Brain (organoid and tissue), 16 donors: ENCODE measurements at places on chromosomes 6 and 20. TPM values are rescaled to one million over a fixed set of nuclear protein-coding genes. Genes with fewer than 3 reads are reported as not detected.

XKR7 gene
- 16.0 TPM for polyA plus RNA-seq

RNF39 gene
- not detected for polyA plus RNA-seq

SNAP25 gene
- 237 TPM for polyA plus RNA-seq

OR12D3 gene
- polyA plus RNA-seq = not detected

PTP4A1 gene
- polyA plus RNA-seq = 42.1 TPM

SMIM8 gene
- polyA plus RNA-seq = 9.3 TPM

TMEM200A gene
- 0.42 TPM for polyA plus RNA-seq

GRCh38 chr6:81744131-81744530 lies 8.3 kb downstream of the TENT5A start:
- no peak for DNase-seq

- DNase-seq = no peak
These were observed 297.7 kb upstream of the MANEA start for GRCh38 chr6:95279616-95280015.

- no peak for DNase-seq
These were observed 223.8 kb upstream of the RNF217 start for GRCh38 chr6:124738482-124738881.

GRCh38 chr20:22180244-22180643 lies 404.1 kb downstream of the FOXA2 start:
- DNase-seq = no peak

GRCh38 chr6:6798448-6798860 lies 209.9 kb downstream of the LY86 start:
- DNase-seq = no peak

GRCh38 chr6:108942556-108943492 lies 94.6 kb downstream of the ARMC2 start:
- DNase-seq = no peak

GRCh38 chr20:10876558-10876957 lies 202.8 kb upstream of the JAG1 start:
- no peak for DNase-seq

DNA sequence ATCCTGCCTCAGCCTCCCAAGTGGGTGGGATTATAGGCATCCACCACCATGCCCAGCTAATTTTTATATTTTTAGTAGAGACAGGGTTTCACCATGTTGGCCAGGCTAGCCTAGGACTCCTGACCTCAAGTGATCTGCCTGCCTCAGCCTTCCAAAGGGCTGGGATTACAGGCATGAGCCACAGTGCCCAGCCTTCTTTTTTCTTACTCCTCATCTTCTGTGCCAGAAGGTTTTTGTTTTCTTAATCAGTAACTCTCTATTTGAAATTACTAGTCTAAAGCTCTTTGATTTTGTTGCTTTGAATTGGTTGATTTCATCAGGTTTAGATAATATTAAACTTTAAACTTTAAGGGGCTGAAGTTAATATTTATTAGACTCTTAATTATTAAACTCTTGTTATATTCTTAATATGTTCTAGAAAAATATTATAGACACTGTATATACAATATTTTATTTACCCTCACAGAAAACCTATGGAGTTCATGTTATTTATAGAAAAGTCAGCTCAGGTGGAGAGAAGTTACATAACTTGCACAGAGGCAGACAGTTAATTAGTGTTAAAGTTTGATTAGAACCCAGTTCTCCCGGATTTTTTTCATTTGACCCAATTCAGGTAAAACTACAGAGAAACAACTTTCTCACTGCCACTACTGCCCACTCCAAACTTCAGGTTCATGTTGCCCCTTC lies 177.4 kb upstream of the SGK1 start:
- DNase-seq = no peak

DNA sequence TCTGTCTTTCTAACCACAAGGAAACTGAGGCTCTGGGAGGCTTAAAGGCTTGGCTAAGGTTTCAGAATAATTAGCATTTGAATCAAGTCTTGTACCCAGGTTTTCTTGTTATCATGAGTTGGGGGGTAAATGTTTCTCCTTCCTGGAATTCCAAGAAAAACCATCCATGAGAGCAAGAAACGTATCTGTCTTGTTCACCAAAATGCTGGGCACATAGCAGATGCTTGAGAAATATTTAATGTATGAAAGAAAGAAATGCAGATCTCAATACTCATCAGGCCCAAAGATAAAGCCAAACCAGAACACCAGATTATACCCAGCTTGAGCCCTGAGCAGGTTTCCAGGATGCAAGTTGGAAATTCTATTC lies 164.6 kb downstream of the CLIC5 start:
- no peak for DNase-seq

DNA sequence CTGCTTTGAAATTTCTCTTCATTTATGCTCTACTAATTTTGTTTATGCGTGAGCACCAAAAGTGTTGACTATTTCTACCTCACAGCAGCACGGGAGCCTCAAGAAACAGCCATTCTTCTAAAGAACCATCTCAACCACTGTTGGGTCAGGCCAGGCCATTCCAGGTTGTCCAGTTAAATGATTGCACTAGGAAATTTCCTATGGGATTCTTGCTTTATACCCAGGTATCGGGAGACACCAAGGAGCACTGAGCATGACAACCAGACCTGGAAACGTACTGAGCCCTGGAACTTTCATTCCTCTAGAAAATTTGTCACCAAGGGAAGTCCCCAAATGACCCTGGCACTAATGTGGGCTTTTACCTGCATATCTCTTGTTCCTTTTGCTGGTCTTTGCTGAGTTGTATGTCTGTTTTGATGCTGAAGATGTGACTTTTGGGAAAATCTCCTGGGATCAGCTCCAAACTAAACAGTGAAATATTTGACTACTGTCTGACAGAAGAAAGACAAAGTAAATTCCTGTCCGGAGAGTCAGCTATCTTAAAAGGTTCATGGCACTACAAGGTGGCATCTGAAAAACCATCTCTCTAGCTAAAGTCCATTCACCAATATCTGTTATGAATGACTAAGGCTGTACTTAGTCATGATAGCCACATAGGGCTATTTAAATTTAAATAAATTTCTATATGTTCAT lies 70.5 kb downstream of the SNAP25 start:
- DNase-seq = no peak

DNA sequence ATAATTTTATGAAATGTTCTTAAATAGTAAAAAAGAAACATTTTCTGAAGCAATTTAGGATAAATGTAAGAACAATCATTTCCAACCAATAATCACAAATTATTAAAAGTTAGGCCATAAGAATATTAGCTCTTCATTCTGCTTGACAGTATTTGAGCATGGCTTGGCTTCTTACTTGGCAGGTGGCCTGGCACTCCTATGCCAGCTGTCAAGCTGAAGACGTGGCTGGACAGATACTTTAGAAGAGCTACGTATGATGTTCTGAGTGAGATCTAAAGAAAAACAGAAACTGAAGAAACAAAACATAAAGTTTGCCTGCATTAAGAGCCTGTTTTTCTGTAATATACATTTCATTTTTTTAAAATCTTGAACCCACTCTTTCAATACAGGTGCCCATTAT lies 438.9 kb downstream of the GRIK2 start:
- DNase-seq = peak; percentile 15

DNA sequence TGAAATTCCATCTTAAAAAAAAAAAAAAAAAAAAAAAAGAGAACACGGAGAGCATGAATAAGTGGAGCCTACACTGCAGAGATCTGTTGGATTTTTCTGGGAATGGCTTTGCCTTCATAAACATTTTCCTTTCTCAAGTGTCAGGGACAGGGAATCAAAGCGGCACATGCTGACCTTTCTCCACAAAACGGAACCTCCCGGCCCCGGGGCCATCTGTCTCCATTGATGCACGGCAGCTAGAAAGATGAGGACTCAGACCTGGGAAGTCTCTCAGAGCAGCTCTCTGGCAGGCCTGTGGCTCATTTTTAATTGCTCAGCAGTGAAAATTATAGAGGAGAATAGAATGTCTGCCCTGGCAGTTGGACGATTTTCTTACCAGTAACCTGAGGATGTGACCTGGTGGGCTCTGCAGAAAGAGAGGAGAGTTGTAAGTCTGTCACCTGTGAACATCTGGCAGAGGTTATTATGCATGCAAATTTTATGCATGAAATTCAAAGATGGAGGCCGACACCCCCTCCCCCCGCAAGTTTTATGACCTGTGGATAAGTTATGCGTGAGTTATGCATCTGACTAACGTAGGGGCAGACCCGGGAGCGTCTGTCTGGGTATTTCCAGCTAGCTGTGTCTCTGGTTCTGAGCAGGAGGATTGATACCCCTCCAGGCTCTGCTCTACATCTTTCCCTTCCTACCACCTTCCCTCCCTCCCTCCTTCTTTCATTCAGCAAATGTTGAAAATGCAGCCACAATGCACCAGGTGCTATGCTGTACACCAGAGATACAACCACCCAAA lies 352.5 kb downstream of the CDH26 start:
- peak; percentile 28 for DNase-seq

DNA sequence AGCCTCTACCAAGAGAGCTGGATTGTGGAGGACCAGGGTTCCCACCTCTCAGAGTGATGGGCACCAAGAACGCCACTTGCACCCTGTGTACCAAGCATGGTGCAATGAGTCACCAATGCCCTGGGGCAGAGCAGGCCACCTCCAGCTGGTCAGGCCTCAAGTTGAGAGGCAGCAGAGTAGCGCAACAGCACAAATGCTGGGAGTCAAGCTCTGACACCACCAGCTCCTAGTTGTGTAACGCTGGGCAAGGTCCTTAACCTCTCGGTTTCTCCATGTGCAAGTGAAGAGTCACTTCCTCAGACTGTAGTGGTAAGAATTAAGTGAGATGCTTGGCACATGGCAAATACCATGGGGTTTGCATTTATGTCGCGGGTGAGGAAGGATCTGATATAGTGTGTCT lies 25.6 kb downstream of the GFOD1 start:
- no peak for DNase-seq

DNA sequence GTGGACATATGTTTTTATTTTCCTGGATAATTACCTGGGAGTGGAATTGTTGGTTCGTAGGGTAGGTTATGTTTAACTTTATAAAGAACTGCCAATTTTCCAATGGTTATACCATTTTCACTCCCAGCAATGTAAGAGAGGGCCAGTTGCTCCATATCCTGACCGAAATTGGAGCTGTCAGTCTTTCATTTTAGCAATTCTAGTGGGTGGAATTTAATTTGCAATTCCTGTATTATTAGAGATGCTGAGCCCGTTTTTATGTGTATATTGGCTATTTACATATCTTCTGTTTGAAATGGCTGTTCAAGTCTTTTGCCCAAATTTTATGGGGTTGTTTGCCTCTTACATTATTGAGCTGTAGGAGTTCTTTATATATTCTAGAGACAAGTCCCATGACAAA lies 28.0 kb downstream of the SCML4 start:
- no peak for DNase-seq

DNA sequence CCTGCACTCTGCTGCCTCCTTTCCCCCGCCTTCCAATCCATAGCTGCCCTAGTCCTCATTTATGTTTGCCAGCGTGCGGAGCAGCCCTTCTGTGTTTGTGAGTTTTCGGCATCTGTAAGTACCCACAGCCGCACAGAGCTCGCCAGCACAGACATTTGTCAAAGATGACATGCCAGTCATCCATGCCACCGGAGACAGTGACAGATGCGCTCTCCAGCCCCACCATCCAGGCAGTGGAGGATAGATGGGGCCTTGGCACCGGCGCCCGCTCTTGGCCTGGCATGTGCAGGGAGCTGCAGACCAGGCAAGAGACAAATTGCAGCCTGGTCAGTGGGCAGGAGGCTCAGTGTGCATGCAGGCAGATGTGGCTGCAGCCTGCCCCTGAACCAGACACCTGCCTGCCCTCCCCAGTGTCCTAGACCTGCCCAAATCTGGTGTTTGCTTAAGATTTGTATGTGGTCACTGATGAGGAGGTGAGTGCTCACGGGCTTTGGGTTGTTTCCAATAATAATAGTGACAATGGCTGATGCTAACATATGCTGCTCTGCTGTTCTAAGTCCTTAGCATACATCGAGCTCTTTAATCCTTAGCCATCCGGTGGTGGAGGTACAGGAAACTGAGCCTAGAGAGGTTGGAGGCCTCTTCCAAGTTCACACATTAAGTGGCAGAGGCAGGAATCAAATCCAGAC lies 78.1 kb downstream of the UNC5CL start:
- DNase-seq = peak; percentile 46

DNA sequence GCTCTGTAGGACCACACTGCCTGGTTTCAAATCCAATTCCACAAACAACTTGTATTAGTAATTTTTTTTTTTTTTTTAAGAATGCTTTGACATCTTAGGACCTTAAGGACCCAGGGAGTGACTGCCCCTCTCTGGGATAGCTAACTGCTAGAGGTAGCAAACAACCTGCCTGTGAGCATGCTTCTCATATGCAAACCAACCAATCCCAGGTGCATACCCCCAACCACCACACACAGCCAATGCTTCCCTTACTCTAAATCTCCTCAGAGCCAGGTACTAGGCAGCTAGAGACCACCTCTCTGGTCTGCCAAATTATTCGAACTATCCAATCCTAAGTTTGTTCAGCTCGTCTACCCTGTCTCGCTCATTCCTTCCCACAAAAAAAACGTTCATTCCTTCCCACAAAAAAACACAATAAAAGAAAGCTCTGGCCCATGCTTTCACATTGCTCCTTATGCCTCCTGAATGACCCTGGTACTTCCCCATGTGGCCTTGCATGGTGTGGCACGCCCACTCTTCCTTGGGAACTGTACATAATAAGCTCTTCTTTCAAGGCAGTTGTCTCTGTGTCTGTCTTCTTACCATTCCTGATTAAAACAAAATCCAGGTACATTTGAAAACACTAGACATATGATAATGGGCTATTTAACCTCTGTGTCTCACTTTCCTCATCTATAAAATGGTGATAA lies 6.4 kb downstream of the SERAC1 start:
- no peak for DNase-seq

DNA sequence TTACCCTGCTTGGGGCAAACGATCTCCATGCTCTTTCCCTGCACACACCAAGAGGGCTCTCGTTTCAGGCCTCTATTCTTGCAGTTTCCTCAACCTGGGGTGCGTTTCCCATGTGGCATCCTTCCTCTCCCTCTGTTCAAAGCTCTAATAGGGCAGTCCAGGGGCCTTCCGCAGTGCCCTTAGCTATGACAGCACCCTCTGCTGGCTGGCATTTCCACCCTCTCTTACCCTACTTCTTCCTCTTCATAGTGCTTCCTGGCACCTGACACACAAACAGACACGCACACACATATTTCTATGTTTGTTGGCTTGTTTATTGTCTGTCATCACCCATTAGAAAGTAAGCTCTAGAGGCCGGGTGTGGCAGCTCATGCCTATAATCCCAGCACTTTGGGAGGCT lies 294.0 kb downstream of the CLIC5 start:
- DNase-seq = no peak

- DNase-seq = no peak
These were observed 881 bp upstream of the AIG1 start for GRCh38 chr6:143059663-143060353.
